Stimulated activated CD8-positive, alpha-beta memory T cell treated with anti-CD3 and anti-CD28 coated beads, Interleukin-4, amount 100 ng/mL, for 48 hours (primary cell): ENCODE measurements at places on chromosomes 1 and 21.
A peak's percentile ranks its signal among the peaks of the same experiment; 100 is the strongest.

DNA sequence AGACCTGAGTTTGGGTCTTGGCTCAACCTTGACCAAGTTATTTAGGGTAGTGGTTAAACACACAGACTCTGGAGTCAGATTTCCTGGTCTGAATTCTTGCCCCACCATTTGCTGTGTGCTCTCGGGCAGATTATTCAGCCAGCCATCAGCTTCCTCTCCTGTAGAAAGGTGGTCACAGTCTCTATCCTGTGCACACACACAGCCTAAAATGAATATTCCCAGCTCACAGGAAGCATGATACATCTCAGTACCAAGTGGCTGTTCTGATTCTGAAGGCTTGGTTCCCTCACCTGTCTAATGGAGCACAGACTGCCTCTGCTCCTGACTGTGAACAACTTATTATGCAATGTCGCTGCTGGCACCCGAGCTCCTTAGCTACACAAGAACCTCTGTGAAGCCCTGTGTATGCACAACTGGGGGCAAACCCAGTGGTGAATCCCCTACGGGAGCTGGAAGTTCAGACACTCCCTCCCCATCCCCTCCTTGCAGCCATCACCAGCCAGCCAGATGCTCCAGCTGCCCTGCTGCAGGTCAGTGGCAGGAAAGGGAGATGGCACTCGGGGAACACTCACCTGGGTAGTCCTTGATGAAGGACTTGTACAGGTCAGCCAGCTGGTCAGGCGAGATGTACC is 13.7 kb downstream of the ENO1 start:
- no peak for DNase-seq

DNA sequence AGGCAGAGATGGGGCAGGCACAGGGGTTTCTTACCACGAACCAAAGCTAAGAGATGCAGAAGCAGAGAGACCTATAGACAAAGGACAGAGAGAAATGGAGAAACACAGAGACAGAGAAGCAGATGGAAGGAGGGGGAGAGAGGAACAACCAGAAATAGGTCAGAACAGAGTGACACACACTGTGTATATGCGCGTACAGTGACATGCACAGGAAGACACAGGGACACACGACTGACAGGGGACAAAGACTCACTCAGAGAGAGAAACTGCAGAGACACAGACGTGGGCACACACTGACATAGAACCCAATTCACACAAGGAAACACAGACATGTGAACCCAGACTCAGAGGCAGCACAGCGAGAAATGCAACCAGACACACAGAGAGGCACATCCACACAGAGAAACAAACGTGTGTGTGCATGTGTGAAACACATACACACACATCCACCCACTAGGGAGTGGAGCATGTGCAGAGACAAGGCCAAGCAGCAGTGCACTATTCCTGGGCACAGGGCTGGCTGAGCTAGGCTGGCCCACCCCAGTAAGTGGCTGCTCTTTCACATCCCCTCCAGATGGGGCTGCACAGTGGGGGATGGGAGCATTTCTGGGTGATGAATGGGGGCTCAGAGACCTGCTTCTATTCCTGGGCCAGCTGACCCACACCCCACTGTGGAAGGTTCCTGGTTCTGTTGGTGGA is 123.4 kb upstream of the CSF3R start:
- no peak for DNase-seq

DNA sequence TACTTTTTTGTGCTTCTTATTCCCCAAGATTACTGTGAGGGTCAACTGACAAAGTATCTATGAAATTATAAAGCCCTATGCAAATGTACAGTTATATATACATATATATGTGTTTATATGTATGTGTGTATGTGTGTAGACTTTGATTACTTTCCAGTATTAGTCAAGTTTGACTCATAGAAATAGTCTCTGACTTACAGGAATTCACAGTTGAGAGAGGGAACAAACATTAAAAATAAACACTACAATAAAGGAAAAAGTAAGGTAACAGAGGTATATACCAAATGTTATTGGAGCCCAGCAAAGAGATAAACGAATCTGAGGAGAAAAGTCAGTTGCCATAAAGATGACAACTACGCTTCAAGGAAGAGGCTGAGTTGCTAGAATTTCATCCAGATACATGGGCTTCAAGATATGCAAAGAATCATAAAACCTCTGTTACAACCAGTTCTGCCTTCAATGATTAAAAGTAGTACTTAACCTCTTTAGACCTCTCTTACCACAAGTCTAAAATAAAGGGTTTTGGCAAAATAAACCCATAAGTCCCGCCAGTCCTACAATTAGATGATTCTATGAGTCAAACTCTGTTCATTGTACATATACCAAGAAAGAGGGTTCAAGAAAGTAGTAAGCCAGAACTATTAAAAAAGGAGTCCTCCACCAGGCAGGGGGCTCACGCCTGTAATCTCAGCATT is 7.2 kb downstream of the IFT25 start:
- DNase-seq: no peak

DNA sequence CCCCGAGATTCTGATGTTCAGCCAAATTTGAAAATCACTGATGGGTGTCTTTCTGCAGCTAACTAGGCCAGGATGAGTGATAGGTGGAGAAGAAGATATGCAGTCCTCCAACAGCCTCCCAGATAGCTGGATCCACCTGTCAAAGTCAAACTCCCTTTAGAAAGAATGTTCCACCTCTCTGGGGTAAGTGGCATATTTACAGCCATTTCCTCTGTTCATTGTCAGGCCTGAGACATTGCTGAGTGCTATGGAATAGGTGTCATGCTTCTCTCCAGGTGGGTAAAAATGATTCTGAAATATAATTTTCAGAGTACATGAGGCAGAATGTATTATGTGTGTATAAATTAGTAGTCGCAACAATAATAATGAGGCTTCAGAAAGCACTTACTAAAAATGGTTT is 316.8 kb downstream of the TTLL7 start:
- DNase-seq: no peak

DNA sequence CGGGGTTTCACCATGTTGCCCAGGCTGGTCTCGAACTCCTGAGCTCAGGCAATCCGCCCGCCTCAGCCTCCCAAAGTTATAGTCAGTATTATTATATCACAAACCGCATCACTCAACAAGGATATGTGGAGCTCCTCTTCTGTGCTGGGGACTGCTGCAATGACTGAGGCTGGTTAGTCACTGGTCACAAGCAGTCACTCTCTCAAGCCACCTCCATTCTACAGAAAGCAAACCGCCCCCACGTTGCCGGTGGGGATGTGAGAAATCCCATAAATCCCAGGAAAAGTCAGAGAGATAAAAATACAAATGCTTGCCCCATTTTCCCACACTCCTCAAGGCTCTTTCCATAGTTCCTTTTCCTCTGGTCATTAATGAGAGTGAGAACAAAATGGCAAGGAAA is 155.7 kb downstream of the ADSS2 start:
- DNase-seq: no peak

DNA sequence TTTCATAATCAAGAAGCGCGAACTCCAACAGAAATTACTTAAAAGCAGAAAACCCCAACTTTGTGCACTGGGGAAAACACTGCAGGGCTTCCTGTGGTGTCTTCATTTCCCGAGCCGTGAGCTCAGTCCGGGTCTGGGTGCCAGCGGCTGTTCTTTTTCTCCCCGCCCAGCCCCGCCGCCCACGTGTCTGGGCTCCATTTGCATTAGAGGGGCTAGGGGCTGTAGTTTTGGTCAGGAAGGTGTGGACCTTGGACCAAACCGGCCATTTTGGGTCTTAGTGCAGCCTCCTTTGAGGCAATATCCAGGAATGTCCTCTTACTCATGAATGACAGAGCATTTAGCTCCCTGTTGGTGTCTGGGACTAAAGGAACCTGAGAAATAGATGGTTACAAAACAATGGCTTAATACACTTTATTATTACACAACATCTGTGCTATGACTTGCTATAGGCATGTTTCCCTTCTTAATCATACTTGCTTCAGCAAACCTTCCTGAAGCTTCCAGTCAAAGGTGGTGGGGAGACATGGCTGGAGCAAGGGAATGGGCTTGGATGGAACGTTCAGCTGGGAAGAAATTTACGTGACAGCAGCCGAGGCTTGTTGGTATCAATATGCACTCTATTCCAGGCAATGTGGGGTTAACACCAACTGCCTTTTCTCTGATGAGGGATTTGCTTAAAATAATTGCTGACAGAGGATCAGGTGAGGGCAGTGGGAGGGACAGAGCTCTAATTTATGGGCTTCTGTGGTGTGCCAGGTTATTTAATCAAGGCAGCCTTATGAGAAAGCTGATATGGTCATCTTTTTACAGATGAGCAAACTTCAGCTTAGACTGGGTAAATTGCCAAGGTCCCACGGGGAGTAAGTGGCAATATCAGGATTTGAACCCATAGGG is 1.1 kb downstream of the AGTRAP start:
- peak; percentile 61 for DNase-seq

- DNase-seq: no peak
These were observed 52.7 kb upstream of the ATP5PO start for GRCh38 chr21:33968080-33968994.

DNA sequence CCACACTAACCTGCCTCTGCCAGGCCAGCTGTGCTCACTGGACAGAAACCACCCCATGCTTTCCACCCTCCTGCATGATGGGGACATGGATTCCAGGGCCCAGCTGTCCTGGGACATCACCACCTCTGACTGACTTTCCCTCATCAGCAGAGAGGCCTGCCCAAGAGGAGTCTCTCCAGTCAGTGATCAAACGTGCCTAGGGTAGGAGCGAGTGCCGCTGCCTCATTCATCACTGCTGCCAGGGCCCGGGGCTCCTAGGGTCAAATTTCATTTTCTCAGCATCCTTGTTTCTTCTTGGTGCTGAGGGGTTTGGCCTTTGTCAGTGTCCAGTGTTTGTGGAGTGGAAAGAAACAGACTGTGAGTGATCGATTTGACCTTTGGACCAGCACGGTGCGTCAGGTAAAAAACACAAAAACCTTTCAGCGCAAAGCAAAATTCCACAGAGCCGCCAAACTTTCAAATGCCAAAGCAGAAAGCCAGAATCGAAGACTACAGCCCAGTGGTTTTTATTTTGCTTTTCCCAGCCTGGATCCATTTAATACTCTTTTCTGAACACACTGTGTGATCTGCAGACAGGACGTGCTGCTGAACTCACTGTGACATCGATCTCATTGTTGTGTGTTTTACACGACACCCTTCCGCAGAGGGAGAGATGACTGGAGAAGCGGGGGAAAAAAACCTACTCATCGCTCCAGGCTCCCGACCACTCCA is 43.2 kb downstream of the CAPN8 start:
- no peak for DNase-seq
